Anterior cingulate cortex (tissue), 58 donors: ENCODE measurements at places on chromosomes 7 and 10.
A peak's percentile ranks its signal among the peaks of the same experiment; 100 is the strongest.

DNA sequence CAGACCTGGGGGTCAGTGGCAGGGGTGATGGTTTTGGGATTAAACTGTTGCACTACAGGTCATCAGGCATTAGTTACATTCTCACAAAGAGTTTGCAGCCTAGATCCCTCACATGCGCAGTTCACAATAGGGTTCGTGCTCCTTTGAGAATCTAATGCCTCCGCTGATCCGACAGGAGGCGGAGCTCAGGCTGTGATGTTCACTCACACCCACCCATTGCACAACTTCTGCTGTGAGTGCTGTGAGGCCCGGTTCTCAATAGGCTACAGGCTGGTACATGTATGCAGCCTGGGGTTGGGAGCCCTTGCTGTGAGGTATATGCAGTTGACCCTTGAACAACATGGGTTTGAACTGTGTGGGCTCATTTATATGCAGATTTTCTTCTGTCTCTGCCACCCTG, 416.4 kb downstream of the GFRA1 start:
- DNase-seq = no peak

GRCh38 chr10:73781548-73781878, 335 bp upstream of the CHCHD1 start:
- no peak for DNase-seq

GRCh38 chr10:86310702-86311101, 55.9 kb downstream of the GRID1 start:
- no peak for DNase-seq

DNA sequence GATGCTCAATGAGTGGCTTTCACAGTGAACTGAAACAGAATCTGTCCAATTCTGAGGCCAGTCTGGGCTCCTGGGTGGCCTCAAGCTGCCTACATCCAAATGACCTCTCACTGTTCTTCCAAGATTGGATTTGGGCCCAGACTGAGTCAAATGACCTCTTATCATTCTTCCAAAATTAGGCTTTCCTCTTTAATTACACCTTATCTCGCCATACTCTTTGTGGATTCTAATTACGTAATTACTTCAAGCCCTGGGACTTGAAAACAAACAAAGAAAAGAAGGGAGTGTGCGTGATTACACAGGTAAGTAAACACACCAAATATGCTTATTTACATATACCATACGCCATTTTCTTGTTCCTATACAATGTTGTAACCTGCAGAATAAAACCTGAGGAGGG, 18.8 kb downstream of the SORBS1 start:
- DNase-seq = no peak

DNA sequence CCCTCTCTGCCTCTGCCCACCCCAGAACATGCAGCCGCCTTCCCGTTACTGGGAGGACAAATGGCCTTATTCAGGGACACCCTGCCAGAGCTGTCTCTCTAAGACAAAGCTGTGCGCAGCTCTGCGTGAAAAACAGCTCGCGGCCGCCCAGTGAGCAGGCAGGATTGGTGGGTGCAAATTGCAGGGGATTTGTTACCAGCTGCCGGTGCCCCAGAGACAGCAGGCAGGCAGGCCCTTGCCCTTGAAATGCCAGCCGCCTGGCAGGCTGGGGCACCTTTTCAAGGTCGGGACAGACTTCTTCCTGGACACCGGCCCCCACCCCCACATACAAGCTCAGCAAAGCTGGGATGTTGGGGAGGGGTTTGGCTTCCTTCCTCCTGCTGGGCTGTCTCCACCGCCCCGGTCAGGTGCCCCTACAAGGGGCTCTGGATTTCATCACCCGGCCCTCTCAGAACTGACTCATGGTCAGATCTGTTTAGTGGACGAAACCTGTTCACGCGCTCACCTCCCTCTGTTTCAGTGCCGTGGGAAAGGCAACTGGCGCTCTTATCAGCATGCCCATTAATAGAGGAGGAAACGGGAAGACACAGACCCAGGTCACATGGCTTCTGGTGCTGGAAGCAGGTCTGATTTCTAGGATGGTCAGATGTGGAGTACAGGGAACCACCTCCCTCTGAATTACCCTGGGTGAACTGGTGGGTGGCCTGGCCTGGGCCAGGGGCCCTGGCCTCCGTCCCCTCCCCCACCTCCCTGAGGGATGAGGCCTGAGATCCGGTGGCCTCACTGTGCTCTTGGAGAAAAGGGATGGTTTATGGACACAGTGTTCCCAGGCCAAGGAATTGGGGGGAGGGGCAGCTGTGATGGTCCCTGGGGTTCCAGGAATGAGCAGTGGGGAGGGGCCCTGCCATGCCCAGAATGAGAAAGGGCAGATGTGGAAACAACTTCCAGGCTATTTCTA, 123.9 kb upstream of the PPIF start:
- peak; percentile 62 for DNase-seq

DNA sequence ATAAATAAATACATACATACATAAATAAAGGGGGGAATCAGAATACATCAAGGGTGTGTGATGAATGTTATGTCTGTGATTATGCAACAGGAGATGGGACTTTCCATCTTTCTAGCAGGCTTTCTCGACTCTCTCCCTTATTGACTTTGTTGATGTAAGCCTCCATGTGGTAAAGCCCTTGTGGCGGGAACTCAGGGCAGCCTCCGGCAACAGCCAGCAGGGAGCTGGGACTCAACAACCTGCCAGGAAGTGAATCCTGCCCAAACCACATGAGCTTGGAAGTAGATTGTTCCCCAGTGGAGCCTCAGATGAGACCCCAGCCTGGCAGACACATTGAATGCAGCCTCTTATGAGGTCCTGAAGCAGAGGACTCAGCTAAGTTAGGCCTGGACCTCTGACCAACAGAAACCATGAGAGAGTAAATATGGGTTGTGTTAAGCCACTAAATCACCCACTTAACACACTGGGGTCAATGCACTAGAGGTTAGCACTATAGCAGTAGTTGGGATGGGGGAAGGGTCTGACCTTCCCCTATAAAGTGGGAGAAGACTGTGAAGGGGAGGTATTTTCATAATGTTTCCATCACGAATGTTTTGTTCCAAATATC, 104.0 kb downstream of the JCAD start:
- DNase-seq = no peak

- no peak for DNase-seq
Measured at GRCh38 chr7:50119815-50120637, 27.0 kb upstream of the ZPBP start.

- no peak for DNase-seq
Measured at GRCh38 chr7:930975-931758, 23.3 kb downstream of the ADAP1 start.

- DNase-seq = no peak
Measured at GRCh38 chr7:128827248-128827958, 2.8 kb upstream of the FLNC start.

- DNase-seq = no peak
Measured at GRCh38 chr10:84353052-84353803, 24.8 kb downstream of the CCSER2 start.

DNA sequence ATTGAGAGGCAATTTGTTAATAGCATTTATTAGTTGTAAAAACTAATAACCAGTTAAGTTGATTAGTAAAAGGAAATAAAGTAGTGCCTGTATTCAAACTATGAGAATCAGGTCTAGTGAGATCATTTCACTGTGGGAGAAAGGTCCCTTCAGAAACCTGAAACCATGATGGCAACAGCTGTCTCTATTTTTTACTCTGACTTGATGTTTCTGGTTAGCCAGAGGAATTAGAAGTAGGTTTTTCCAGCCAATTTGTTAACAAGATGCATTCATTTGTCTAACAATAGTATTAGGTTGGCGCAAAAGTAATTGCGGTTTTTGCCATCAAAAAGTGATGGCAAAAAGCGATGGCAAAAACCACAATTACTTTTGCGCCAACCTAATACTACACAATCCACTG, 272.2 kb upstream of the YAE1 start:
- DNase-seq = no peak

- no peak for DNase-seq
Measured at GRCh38 chr10:52197098-52197497, 117.0 kb upstream of the DKK1 start.

DNA sequence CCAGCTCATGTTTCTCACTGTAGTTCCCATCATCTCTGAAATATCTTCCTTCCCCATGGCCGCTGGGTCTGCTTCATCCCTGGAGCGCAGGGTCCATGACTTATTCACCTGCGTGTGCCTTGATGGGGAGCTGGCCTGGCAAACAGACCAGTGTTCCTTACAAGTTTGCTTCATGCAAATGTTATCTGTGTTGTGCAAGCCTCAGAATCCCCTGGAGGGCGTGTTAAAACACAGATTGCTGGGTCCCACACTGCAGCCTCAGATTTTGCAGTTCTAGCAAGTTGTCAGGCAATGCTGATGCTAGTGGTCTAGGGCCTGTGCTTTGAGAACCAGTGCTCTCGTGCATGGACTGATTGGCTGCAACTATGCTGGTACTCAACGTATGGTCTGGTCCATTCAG, 7.2 kb upstream of the DMBT1 start:
- DNase-seq = no peak

DNA sequence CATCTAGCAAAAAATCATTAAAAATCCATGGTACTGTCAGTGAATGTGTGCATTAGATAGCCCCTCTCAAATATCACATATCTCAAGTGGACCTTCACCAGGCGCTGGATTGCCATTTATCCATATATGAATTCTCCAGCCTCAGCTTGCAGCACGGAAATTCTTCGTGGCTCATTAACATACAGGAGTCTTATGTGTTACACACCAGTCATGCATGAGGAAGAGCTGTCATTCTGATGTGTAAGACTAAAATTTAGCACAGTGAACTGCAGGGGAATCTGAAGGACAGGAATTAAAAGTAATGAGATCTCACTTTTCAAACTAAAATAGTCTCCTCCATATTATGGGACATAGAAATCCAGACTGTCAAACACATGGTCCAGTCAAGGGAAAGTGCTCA, 542.4 kb upstream of the DPP6 start:
- DNase-seq = no peak

- no peak for DNase-seq
Measured at GRCh38 chr7:74525881-74526280, 72.2 kb downstream of the GTF2IRD1 start.

- DNase-seq = no peak
Measured at GRCh38 chr10:81177651-81178244, 640.0 kb downstream of the SH2D4B start.

GRCh38 chr7:15490291-15490690, 71.5 kb downstream of the AGMO start:
- no peak for DNase-seq

GRCh38 chr10:17023386-17024298, 106.0 kb downstream of the CUBN start:
- DNase-seq = no peak

DNA sequence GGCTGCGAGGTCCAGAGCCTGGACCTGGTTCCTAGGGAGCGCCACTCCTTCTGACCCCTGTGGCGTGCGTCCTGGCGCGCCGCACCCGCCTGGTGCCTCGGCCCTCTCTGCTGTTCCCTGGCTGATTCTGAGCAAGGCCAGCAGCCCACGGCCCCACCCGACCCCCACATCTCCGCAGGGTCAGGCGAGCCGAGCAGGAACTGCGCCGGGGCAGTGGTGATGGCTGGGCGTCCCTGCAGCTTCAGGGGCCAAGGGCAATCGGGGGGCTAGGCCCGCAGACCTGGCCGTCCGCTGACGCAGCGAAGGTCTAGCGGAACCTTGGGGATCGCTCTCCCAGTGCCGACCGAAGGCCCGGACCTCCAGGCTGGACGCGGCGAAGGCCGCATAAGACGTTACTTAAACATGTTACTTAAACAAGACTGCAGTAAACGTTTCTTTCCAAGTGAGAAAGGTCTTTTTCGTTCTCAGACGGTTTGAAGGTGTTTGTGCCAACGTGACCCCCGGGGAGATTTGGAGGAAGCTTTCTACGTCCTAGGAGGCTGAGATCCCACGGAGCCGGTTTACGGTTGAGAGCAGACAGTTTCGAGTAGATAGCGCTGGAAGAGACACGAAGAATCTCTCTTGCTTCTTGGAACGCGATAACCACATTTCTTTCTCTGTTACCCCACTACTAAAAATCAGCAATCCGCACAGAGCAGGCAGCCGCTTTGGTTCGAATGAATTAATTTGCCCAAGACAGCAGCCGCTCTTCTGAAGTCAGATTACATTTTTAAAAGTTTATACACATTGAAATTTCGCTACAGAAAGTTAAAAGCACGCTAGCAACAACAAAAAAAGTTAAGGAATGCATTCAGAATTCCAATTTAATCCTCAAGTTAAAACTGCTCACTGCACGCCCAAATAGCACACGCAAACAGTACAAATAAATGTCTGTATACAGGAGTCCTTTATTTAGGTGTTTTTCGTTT, 4.9 kb upstream of the NKX2-3 start:
- DNase-seq = no peak

DNA sequence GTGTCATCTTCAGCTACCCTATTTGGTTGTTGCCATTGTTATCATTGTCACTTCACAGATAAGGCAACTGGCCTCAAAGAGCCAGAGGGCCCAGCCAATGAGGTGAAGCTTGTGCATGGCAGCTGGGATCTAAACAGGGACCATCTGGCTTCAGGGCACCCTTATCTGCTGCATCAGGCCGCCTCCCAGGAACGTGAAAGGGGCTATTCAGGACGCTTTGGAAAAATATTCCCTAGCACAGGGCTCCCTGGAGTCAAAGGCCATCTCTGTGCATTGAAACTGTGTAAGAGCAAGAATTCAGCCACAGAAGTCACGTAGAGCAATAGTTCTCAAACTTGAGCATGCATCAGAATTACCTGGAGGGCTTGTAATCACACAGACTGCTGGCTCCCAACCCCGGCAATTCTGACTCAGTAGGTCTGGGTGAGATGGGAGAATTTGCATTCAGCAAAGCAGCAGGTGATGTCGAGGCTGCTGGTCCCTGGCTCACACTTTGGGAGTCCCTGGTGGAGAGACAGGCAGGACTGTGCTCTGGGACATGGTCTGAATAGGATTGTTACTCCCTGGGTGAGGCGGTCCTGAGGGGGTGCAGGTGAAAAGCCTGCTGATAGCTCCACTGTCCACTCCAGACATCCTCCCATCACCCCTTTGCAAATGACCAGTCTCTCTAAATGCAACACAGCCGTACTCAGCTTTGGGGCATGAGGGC, 21.5 kb upstream of the PLEKHA1 start:
- DNase-seq = no peak

DNA sequence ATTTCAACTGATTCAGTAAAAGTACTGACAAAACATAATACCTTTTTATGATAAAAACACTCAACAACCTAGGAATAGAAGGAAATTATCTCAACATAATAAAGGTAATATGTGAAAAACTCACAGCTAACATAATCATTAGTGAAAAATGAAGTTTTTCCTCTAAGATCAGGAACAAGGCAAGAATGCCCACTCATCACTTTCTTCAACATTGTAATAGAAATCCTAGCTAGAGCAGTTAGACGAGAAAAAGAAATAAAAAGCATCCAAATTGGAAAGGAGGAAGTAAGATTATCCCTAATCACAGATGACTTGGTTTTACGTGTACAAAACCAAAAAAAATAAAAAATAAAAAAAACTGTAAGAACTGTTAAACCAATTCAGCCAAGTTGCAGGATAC, 58.6 kb downstream of the R3HCC1L start:
- no peak for DNase-seq

GRCh38 chr7:1632506-1632905, 37.6 kb upstream of the ELFN1 start:
- no peak for DNase-seq
